Naive thymus-derived CD4-positive, alpha-beta T cell (primary cell): ENCODE measurements at places on chromosomes 6 and 20.
A peak's percentile ranks its signal among the peaks of the same experiment; 100 is the strongest.

- DNase-seq: no peak
These were observed 216.8 kb upstream of the CITED2 start for GRCh38 chr6:139591075-139591865.

DNA sequence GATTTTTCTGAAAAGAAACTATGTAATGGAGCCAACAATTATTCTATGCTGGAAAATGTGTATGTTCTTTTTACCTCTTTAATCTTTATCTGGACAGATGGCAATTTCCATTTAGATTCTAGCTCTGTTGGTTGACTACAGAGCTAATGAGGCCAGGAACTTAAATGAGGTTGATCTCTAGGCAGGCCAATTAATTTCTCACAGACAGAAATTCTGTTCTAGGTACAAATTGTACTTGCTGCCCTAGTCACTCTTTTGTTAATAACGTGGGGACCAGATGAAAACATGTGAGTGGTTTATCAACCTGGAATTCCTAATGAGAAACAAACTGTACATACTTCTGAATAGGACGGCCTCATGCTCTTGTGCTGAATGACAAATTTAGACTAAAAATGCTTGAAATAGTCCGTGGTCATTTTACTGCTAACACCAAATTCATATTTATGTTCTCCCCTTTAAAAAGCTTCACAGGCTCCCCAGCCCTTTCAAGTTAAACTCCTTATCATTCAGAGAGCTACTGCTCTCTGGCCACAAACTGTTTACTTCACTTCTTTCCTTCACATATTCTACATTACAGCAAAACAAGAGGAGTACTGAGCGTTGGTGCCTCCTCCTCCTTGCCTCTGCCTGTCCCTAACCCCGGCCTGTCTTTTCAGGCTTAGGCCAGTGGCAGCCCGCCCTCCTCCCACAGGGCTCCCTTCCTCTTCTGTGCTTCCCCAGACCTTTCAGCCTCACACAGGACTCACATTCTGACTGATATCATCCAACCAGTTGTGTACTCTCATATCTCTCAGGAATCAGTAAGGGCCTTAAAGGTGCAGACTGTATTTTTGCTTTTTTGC is 41.4 kb downstream of the DTNBP1 start:
- no peak for DNase-seq

GRCh38 chr6:3210024-3210610 is 17.3 kb downstream of the TUBB2B start:
- DNase-seq: no peak

GRCh38 chr6:2441601-2442475 is 196.4 kb upstream of the GMDS start:
- DNase-seq: no peak

DNA sequence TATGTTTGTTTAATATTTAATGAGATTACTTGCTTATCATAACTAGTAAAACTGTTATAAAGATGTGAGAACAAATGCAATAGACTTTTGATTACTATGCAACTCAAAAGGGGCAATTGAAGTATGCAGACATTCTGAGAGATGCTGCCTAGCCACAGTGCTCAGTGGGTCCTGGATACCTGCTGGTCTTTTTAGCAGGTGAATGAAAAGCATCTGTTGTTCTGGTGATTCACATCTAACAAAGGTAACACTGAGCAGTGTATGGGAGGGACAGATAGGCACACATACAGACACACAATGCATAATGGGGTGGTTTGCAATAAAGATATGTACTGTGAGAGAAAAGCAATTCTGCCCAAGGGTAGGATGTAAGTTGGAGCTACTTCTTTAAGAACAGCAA is 46.9 kb downstream of the OGFRL1 start:
- DNase-seq: no peak

- no peak for DNase-seq
These were observed 133.6 kb downstream of the CDH26 start for GRCh38 chr20:60091861-60092260.

DNA sequence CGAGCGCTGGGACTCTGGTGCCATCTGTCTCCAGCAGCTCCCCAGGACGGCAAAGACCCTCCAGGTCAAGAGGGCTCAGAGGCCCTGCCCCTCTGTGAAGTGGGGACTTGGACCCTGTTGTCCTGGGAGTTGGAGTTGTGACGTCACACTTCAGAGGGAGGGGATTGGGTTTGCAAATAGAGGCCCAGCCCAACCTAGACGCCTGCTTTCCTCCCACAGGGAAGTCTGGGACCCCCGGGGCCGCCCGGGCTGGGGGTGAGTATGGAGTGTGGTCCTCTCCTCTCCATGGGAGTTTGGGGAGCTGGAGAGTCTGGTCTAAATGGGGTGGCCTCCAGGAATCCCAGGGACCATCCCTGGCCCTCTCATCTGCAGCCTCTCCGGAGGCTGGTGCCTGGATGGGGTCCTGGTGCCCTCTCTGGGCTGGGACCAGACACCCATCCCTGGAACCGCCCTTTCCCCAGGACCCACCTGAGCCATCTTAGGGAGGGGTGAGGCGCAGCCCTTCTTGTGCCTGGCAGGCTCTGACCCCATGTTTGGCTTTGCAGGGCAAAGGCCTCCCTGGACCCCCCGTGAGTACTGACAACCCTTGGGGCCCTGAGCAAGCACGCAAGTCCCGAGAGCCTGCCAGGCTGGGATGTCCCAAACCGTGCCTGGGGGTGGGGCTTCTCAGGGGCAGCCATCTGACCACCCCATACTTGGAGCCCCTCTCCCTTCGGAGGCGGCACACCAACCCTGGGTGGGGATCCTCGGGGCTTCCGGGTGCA is 4.3 kb downstream of the COL9A3 start:
- no peak for DNase-seq

DNA sequence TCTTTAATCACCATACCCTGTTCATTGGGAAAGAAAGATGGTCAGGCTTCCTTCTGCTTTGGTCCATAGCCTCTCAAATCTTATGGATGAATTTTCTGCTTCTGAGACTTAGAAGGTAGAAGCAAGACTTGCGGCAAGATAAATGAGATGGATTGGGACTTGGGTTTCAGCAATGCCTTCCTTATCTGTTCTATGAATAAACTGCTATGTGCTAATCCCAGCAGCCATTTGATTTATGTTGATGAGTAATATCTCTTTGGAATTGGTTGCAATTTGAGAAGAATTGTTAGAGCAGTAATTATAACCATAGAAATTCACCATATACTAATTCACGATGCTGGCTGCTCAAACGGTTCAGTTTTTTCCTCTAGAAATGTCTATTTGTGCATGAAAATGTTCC is 48.3 kb downstream of the TXLNB start:
- DNase-seq: no peak

- DNase-seq: no peak
These were observed 7.9 kb upstream of the FAM210B start for GRCh38 chr20:56350842-56351241.

GRCh38 chr20:309306-309840 is 12.0 kb downstream of the ZCCHC3 start:
- peak; percentile 6 for DNase-seq

DNA sequence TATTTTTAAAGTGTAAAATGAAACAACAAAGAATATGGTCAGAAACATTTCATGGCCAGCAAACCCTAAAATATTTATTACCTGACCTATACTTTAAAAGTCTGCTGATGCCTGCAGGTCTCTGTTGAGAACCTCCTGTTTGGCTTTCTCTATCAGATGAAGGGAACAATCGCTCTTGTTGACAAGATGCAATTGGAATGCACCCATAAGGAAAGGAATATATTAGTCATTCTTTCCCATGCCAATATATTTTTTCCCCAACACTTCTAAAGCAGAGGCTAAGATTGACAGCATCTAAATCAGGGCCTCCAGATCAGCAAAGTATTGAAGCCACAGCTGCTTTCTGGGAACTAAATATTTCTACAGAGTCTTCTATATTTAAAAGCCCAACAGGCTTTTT is 897.8 kb downstream of the EPHA7 start:
- no peak for DNase-seq

DNA sequence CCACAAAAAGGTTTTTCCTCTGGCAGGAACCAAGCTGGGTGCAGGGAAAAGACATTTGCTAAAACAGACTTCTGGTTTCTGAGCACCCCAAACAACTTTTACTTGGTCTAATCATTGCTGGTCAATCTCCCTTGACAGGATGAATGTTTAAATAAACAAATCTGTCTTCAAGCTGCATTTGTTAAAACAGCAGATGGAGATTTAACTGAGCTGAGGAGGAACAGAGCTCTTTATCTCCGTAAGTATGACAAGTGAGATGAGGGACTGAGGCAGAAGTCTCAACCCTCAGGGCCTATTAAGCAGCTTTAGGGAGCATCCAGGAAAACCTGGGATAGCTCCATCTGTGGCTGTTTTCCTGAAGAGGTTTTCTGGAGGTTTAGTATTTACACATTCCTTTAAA is 40.6 kb downstream of the NINL start:
- no peak for DNase-seq

DNA sequence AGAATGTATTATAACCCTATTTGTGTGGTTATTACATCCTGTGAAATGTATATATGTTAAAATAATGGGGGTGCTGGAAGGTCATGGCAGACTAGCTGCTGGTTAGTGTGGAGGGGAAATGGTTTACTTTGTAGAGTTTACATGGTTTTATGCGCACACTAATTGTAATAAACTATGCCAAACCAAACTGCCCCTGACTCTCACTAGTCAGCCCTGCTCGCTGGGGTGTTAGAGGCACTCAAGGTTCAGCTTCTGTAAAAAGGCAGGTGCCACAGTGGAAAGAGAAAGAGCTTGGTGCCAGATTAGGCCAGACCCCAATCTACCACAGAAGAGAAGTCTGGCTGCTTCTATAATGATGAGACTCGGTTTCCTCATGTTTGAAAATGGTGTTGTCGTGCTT is 52.7 kb downstream of the GOPC start:
- no peak for DNase-seq

GRCh38 chr6:119306396-119306968 is 43.1 kb downstream of the MAN1A1 start:
- DNase-seq: no peak

GRCh38 chr6:44737341-44737740 is 349.8 kb downstream of the CDC5L start:
- DNase-seq: no peak

- no peak for DNase-seq
These were observed 593 bp upstream of the GSTA3 start for GRCh38 chr6:52910091-52910490.

- no peak for DNase-seq
These were observed 46.2 kb downstream of the MAN1A1 start for GRCh38 chr6:119303164-119303887.
